NCI-H526 treated with DMSO at 0.1 percent for 48 hours (cell line): ENCODE measurements at places on chromosomes 5 and 9.

- DNase-seq = no peak
Observed at GRCh38 chr5:155729684-155730059, 597.3 kb upstream of the SGCD start.

GRCh38 chr5:8234179-8234770 is 365.3 kb downstream of the MTRR start:
- no peak for DNase-seq

GRCh38 chr9:18866121-18866831 is 166.7 kb downstream of the SAXO1 start:
- DNase-seq = no peak

DNA sequence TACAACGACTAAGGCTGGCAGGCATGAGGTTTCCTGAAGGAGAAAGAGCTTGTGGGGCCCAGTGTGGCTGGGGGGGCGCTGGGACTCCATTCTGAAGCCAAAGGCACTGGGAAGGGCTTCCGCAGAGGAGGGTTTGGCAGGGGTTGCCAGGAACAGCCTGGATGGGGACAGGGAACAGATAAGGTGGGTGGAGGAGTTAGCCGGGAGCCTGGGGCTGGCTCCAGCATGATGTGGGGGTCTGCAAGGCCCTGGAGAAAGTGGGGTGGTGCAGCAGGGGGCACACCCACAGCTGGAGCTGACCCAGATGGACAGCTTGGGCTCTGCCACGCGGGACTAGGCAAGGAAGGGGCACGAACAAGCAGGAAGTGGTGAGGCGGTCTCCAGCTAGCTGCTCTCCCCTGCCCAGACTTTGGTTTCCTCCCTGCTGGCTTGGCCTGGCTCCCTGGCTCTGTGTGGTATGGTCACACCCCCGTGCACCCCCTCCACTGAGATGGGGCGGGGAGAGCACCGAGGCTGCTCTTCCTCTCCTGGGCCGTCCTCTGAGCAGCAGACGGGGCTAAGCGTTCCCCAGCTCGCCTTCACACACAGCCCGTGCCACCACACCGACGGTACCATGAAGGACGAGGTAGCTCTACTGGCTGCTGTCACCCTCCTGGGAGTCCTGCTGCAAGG is at the start of gene LTC4S:
TSS of gene LTC4S (plus strand) at position 519 of the 672 bp plus-strand sequence. CDS start at position 614, 95 bp downstream.
- DNase-seq = no peak

DNA sequence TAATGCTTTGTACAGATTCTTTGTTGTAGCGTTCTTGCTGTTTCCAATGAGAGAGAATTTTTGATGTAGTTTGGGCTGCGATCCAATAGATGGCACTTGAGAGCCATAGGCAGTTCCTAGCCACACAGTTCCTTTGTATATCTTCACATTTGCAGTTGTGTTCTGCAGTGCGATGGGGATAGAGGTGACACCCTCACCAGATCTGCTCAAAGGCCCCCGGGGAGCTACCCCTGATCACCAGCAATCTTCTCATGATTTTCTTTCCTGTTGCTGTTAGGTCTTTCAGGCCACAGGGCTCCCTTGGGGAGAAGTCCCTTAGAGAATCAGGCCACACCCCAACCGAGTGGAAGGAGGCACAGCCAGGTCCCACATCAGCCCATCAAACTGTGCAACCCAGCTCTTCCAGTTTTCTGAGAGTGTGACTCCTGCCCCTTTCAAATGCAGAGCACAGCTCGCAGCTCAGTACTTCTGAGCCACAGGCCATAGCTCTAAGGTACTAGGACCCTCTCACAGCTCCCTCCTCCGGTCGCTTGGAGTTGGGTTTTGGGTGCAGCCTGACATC is 353.7 kb downstream of the SLCO4C1 start:
- DNase-seq = no peak

DNA sequence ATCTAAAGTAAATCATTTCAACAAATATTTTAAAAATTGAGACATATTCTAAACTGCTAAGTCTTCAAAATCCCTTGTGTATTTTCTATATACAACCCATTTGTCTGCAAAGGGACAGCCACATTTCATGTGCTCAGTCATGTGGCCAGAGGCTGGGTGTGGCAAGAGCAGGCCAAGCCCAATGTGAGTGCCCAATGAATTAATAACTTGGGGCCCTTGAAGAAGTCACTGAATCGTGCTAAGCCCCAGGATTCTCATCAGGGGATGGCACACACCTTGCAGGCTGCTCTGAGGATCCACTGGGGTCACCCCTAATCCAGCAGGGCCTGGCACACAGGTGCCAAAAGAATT is 78.2 kb upstream of the SMIM23 start:
- no peak for DNase-seq

GRCh38 chr9:86308687-86309086 is 26.3 kb upstream of the ISCA1 start:
- DNase-seq = no peak

GRCh38 chr5:142613271-142613671 is 72.6 kb downstream of the FGF1 start:
- DNase-seq = no peak

DNA sequence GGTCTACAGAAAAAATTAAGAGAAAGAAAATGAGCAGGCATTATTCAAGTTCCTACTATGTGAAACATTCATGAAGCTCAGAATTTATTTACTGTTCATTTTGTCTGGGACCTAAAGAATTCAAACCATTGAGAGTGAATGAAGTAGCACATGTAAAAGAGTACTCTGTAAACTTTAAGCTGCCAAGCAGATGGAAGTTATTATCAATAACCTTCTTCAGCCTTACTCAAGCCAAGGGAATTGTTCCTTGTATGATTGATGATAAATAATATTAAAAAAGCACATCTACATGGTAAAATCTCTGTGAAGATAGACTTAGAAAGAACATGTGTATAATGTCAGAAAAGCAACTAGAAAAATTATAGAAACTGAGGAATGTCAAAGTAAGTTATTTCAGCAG is 17.8 kb upstream of the GLIS3 start:
- DNase-seq = no peak

DNA sequence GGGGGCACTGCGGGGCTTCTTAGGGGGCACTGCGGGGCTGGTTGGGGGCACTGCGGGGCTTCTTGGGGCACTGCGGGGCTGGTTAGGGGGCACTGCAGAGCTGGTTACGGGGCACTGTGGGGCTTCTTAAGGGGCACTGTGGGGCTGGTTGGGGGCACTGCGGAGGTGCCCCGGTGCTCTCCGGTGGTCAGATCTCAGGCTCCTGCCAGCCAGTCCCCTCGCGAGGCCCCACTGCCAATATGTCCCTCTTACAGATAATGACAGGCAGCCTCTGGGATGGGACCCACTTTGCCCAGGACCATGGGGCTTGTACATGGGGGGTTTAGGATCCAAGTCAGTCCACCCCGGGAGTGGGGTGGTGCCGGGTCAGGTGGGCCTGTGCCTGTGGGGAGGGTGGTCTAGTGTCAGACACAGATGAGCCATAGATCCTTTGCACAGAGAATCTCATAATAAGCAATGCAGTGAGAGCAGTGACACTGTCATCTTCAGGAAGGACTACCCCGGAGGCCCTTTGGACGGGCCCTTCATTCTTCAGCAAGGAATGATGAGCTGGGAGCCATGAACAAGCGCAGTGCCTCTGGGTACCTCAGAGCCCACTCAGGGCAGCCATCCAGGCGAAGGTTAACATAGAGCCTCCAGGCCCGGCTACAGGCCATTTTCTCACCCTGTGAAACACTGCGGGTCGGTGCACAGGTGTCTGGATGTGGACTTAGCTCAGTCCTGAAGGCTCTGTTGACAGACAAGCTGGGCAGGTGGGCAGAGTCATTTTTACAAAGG is 38.2 kb downstream of the COL5A1 start:
- DNase-seq = no peak

- DNase-seq = no peak
Observed at GRCh38 chr9:6911901-6912638, 154.3 kb downstream of the KDM4C start.

DNA sequence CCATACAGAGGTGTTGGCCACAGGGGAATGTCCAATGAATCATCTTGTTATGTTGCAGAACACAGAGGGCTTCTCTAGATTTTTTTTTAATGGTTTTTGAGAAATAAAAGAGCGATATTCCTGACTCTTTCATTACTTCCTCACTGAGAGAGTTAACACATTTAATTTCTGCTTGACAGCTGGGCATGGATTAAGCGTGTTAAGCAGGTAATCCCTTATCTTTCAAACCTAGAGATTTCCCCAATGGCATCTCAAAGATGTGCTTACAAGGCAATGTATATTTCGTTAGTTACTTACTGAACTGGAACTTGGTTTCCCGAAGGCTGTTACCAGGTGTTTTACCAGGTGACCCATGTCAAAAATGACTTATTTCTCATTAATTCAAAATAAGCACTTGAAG is 21.8 kb upstream of the ADCY2 start:
- DNase-seq = no peak

DNA sequence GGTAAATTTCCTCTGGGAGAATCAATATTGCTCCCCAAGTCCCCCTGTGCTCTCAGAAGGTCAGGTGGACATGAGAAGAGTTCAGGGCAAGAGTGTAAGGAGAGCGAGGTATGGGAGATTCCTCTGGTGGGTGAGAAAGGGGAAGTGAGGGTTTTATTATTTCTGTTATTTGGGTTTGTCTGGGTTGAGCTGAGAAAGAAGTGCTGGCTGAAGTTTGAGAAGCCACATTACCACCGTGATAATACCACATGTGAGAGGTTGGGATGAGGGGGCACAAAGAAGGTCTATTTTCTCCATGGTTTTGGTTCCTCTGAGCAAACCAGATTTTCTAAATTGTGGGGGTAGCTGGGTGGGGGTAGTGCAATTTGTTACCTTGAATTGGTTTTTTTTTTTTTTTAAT is 350.4 kb downstream of the OSTF1 start:
- DNase-seq = no peak

DNA sequence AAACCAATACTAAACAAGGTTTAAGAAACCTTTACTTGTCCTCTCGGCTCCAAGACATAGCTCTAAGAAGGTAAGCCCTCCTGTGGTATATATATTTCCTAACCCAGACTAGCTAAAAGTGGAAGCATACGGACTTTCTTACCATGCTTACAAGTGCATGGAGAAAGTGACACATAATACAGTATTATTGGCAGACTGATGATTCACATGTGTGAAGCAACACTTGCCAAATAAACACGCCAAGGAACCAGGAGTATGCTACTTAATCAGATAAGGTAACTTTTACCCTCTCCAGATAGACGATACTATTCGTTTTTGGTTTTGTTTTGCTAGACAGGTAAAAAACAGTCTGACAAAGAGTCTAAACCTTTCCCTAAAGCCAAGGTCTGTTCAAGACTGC is 264.1 kb downstream of the MLLT3 start:
- no peak for DNase-seq

DNA sequence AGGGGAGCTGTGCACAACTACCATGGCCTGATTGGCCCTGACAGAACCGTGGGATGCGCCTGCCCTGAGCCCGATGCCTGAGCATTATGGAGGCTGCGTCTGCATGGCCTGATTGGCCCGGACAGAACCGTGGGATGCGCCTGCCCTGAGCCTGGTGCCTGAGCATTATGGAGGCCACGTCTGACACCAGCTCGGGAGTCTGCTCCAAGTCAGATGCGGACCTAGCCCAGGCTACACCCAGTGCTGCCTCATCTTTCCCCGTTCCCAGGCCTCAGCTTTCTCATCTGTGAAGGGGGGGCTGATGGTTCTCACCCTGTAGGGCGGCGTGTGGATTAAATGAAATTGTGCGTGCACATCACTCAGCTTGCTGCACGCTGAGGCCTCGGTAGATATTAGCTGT is 7.3 kb downstream of the CEP72 start:
- DNase-seq = no peak

DNA sequence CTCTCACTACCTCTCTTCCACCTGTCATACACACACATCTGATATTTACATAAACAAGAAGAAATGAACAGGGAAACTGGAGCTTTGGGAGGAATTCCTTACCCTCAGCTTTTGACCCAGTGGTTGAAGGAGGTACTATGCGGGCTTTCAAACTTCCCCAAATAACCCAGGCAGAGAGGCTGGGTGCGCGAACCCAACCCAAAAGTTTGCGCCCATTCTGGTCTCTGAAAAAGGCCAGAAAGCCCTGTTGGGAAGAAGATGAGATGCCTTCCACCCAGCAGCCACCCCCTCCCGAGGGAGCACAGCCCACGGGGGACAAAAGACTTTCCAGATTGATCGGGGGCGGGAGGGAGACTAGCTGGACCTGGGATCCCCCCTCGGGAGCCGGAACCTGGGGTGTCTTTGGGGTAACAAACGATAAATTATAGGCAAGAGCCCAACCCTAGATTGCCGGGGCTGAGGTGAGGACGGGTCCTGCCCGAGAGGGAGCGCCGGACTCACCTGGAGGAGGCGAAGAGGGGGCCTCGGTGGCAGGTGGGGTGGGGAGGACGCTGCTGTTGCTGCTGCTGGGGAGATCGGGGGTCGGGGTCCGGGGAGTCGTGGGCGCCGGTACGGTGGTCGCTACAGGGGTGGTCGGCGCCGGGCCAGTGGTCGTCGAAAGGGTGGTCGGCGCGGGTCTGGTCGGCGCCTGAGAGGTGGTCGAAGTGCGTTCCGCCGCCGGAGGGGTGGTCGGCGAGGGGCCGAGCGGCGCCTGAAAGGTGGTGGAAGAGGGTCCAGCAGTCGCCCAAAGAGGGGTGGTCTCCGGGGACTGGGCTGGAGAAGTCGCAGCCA is 798 bp downstream of the MEGF9 start:
- DNase-seq = no peak

DNA sequence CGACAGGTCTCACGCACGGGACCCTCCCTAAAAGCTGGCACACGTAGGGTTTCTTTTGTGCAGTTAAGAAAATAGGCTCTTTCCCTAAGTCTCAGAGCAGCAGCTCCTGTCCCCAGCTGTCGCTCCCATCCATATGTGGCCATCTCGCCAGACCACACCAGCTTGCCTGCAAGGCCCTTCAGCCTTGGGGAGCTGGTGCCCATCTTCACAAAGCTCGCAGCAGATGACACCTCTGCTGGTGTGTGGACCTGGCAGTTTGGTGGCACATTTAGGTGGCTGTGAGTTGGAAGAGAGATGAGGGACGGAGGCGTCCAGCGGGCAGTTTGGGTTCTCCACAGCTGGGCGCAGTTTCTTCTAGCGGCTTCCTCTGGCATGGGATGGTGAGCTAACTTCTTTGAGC is 239.0 kb downstream of the FANCC start:
- DNase-seq = no peak

DNA sequence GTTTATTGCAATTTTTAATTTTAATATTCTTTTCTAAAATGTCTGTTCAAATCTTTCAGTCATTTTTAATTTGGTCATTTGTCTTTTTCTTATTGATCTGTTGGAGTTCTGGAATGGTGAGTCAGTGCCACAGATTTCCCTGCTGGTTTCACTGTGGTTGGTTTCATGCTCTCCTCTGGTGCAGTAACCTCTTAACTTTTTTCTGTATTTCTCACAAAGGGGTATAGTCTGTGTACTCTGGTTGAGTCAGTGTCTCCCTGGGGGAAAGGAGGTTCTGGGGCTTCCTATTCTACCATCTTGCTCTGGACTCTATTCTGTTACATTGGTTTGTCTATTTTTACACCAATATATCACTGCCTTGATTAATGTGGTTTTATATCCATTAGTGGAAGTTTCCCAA is 178.8 kb downstream of the CSNK1G3 start:
- DNase-seq = no peak
